ENCODE measurements at places on chromosomes 2 and 18. TPM values are rescaled to one million over a fixed set of nuclear protein-coding genes. Genes with fewer than 3 reads are reported as not detected.
A peak's percentile ranks its signal among the peaks of the same experiment; 100 is the strongest.

DNA sequence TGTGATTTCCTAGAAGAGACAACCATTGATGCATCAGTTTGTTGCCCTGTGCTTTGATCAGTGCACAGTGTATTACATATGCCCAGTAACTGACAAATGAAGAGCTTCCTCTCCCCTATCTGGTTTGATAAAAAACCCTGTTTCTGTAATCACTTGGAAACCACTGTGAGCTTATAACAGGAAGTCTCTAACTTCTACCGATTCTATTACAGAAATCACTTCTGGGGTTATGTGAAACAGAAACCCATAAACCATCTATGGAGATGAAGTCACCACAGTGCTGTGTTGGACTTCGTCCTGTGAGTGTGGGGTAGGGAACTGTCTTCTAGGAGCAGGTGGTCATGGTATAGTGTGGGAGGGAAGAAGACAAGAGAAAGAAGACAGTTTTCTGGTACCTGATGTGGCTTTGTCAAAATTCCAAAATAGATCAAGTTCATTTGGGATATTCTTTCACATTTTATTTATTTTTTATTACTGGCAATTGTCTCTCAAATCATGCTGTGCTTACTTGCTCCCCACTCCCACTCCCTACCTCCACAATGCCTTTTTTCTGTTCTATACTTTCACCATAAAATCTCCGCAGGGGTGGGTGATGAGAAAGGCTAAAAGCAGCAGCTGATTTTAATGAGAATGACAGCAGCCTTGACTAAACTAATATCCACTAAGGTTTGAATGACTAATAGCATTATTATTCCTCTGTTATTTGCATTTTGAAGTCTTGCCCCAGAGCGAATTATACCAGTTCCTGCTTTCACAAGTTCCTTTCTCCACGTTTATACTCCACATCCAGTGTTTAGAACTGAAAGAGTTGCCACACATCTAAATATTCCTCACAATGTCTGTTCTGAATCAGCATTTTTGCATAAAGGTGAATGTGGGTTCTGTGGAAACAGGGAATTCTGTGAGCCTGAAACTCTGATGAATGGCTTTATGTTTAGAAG is 41.7 kb upstream of the RND3 start:
- no peak for DNase-seq
- H3K4me1 ChIP-seq, result no peaks in the 10 kb centered on the region
- H3K27ac ChIP-seq, result no peak overlapping the region
- H3K36me3 ChIP-seq, result no peaks in the 10 kb centered on the region
- H3K27me3 ChIP-seq, result no peaks in the 10 kb centered on the region
- no peak overlapping the region for H3K4me3 ChIP-seq

DNA sequence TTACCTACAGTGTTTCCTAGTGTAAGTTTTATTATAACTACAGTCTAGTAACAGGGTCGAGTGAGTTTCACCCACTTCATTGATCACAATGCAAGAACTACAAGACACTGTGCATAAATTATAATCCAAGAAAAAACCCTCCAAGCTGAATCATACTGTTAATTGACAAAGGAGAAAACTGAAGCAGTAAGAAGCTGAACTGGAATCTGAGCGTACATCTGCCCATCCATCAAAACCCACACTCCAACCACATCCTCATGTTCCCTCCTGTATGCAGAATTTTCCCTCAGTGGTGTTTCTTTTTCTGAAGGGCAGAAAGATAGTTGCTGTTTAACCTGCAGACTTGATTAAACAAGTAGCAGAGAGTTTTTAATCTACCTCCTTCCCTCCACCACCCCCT is 49.5 kb upstream of the KIDINS220 start:
- H3K4me1 ChIP-seq, result no peaks in the 10 kb centered on the region
- H3K4me3 ChIP-seq, result no peak overlapping the region
- no peak overlapping the region for H3K27ac ChIP-seq
- no peaks in the 10 kb centered on the region for H3K27me3 ChIP-seq
- H3K36me3 ChIP-seq, result no peaks in the 10 kb centered on the region
- no peak for DNase-seq

DNA sequence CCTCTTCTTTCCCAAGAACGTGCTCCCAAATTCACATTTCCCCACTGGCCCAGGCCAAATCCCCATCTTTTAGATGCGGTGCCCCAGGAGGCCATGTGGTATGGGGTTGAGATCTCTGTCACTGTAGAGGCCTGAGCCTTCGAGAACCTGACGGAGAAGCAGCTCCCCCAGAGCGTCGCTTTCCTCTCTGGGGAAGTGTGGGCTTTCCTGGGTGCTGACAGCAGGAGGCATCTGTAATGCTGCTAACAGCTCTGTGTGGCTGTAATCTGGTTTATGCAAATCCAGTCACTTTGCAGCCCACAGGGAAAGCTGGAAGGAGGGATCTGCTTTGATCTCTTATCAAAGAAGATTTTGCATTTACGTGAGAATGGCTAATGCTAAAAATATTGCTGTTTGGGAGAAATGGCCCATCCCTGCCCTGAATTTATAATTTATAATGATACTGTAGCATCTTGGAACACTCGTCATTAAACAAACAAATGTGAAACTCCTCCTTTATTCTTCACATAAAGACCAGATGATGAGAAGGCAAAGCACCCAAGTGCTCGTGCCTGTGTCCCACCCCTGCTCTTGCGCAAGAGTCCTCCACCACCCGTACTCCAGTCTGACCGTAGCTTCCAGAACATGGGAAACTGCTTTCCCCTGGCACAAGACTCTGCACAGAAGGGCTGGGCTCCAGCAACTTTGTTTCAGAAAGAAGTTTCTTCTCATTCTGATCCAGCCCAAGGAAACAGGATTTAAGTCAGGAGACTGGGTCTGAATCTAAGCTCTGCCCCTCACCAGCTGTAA is 109.9 kb upstream of the EPC2 start:
- no peaks in the 10 kb centered on the region for H3K36me3 ChIP-seq
- H3K27ac ChIP-seq, result no peak overlapping the region

GRCh38 chr2:96866986-96867755 is 2.7 kb downstream of the SEMA4C start:
- H3K4me1 ChIP-seq, result peaks cover 45% of the 10 kb centered on the region
- DNase-seq, result no peak
- H3K27me3 ChIP-seq, result no peaks in the 10 kb centered on the region
- H3K4me3 ChIP-seq, result peak overlapping the region; percentile 80

DNA sequence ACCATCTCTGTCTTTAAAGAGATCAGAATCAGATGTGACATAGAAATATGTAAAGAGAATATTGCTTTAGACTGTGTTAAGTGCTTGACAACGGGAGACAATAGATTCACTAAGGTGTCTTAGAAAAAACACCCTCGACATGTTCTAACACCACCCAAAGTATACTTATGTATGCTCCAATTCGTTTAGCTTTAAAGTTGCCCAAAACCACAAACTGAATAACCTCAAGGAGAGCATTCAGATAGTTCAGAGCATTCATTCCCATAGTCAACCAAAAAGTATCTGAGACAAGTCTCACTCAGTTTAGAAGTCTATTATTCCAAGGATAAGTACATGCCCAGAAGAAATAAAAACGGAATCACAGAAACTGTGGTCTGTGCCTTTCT is 96.4 kb downstream of the KYNU start:
- no peaks in the 10 kb centered on the region for H3K36me3 ChIP-seq
- H3K4me1 ChIP-seq, result no peaks in the 10 kb centered on the region
- H3K27ac ChIP-seq, result no peak overlapping the region
- no peaks in the 10 kb centered on the region for H3K27me3 ChIP-seq

DNA sequence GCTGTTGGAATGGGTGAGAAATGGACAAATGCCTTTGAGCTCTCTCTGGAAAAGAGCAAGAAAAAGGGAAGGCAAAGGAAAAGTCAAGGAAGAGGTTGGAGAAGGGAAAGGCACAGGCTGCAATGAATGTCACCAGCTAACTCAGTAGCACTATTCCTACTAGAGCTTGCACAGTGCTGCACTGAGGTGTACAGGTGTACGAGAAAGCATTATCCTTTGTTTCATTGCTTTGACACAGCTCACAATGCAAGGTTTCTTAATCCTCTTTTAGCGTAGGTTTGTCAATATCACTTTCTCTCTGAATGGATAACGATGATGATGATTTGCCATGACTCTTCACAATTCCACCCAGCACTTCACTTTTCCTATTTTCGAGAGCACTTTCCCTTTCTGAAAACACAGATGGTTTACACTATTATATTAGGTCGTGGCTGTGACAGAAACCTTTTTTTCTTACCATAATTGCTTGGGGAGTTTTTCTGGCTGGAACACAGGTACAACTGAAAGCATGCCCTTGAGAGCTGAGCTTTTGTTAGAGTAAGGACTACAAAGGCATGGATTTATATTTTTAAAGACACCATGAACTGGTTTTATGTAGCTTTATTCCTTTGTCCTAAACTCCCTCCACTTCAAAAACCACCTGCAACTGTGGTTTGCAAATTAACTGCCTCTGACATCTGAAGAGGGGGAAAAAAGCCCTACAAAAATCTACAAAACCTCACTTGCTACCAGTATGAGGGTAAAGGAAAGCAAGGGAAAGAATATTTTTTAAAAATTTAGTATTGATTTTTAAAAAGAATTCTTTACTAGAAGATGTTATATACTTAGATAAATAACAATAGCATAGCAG is 265.5 kb downstream of the TGIF1 start:
- H3K36me3 ChIP-seq, result no peaks in the 10 kb centered on the region
- no peaks in the 10 kb centered on the region for H3K4me1 ChIP-seq
- no peak overlapping the region for H3K27ac ChIP-seq
- no peak for DNase-seq

Gene DHRS9
- not detected for total RNA-seq

Gene MAP2
- 0.20 TPM for total RNA-seq

Gene SAG
- 0.22 TPM for total RNA-seq

Gene TCF23
- total RNA-seq, result not detected

Gene D2HGDH
- 30.6 TPM for total RNA-seq

Gene CAPN13
- total RNA-seq, result not detected

Gene MPP4
- not detected for total RNA-seq

Gene SPATS2L
- 4.0 TPM for total RNA-seq

Data from CD4-positive, alpha-beta T cell (primary cell).